ENCODE measurements at places on chromosomes 13 and 19.

DNA sequence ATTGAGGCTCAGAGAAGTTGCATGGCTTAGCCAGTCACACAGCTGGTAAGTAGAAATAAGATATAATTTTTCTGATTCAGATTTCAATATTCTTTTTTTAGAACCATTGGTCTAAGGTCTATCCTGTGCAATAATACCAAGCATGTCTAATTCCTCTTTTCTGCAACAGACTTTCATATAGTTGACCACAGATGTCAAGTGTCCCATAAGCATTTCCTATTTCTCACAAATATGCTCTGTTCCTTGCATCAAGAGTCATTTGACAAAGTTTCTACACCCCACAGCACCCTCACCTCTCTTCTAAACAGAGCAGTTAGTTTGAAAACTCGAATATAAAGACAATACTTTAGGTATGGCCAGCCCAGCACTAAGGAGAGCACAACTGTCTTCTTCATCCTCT is 26.8 kb upstream of the SACS start:
- DNase-seq: no peak

- DNase-seq: peak; percentile 87
Measured at GRCh38 chr19:44757057-44757734, 8.7 kb downstream of the BCL3 start.

- no peak for DNase-seq
Measured at GRCh38 chr19:14748601-14749000, 29.8 kb downstream of the ADGRE2 start.

DNA sequence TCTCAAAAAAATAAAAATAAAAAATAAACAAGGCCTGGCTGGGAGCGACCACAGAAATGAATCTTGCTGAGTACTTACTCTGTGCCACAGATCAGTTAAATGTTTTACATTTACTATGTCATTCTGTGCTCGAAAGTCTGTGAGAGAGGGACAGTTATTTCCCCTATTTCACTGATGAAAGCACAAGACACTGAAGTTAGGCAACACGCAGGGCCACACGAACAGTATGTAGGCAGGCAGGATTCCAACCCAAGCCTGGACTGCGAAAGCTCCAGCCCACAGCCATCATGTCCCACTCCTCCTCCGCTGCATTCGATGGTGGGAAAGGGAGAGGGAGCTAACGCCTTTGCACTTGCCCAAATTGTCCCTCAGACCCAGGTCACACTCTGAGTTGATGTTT is 34.2 kb downstream of the RUBCNL start:
- DNase-seq: no peak

DNA sequence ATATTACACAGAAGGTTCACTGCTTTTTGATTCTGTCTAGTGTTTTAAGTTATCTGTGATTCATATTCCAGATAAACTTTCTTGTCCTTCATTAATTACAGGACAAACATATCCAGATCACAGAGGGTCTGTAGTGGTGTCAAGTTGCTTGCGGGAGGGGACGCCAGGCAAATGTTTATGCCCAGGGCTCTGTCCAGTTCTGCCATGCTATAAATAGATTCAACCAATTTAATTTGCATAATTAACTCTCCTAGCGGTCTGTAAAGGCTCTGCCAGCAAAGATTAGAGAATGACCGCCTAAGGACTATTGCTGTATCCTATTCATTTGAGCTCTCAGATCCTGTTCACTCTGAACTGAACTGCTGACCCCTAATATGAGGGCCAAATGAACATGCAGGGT is 59.7 kb upstream of the TRPC4 start:
- DNase-seq: no peak

DNA sequence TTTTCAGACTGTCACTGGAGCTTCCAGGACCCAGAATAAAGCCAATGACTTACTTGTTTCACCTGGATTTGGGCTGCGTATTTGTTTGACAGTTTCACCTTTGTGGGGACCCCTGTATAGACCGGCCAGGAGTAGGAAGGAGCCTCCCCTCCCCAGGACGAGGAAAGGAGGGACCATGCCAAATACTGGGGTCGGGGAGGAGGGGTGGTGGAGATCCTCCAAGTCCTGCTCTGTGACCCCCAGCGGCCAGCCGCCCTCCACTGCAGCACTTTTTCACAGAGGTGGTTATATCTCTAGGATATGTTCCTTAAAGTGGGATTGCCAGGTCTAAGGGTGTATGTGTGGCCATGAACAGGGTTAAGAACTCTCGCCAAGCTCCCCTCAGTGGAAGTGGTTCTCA is 25.7 kb upstream of the ZNF492 start:
- DNase-seq: no peak

GRCh38 chr13:49653478-49653877 is 25.2 kb downstream of the ARL11 start:
- DNase-seq: no peak

DNA sequence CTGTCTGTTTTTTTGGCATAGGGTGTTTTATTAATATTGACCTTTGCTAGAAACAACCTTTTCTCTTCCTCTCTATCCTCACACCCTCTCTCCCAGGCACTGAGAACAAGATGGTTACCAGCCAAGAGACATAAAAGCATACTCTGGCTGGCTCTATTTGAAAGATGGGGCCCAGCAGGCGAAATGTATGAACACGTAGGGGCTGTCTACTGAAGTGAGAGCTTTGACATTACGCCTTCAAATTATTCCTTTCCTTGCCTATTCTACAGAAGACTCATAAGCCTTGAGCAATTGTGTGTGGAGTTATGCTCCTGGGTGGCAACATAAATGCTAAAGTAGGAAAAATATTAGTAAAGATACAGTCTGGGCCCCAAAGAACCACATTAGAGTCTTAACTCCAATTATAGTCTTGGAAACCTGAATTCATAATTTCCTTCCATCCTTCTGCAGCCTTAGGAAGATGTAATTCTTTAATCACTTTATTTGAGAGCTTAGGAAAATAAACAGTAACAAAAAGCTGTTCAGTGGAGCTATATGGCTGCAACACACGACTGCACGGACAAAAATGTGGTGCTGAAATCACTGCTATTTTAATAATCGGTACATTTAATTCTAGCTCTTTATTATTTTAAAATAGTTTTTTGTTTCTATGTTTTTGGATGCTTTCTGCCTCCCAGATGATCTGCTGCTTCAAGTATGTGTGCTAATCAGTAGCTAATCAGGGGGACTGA is 122.3 kb upstream of the RNF113B start:
- DNase-seq: no peak

DNA sequence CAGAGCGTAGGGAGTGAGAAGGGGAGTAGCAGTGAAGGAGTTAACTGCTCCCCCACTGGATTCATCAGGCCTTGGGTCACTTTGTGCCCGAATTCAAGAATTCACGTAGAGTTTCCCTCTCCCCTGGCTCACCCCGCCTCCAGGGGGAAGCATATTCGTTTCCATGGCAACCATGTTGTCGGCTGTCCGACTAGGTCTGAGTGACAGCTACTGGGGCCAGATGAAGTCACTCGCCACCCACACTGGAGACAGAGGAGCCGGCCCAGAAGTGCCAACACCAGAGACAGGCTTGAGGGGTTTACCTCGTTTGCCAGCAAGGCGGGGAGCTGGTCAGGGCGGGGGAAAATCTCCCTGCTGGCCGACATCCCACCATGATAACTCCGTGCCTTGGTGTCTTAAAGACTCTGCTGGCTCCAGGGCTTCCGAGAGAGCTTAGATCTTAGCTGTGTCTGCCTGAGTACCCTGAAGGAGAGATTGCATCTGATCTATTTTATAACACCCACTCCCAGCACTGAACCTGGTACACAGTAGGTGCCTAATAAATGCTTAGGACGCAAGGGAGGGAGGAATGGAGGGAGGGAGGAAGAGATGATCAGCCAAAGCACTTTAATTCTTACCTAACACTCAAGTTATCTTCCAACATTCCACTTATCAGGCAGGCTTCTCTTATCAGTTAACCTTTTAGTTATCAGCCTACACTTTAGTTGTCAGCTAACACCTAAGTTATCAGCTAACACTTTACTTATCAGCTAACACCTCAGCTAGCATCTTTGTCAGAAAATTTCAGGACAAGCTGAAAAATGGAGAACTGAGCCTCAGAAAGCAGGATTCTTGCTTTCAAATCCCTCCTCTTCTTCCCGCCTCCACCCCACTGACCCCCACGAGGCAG is 57.2 kb upstream of the ZNRF4 start:
- peak; percentile 20 for DNase-seq

DNA sequence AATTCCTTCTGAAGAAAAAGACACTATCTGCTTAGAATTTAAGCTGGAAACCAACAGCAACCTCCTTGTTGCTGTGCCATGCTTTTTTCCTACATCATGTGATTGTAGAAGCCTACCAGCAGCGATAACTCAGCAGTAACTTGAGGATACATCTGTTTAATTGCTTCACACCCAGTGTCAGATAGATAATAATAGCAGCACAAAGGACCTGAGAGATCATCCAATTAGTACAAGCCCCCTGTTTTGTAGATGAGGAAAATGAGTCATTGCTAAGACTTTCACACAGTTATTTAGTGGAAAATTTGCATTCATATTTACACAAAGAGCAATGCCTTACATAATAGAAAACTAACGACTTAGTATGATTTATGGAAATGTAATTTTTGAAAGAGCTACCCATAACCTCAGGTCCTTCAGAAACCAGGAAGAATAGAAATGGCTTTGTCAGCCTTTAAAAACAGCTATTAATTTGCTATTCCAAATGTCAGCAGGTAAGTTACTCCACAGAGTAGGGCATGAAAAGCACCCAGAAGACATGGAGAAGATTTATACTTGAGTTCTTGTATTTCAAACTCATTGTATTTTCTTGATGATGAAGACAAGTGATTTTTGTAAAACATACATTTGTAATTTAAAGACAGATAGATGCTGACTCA is 93.7 kb upstream of the SGCG start:
- no peak for DNase-seq

DNA sequence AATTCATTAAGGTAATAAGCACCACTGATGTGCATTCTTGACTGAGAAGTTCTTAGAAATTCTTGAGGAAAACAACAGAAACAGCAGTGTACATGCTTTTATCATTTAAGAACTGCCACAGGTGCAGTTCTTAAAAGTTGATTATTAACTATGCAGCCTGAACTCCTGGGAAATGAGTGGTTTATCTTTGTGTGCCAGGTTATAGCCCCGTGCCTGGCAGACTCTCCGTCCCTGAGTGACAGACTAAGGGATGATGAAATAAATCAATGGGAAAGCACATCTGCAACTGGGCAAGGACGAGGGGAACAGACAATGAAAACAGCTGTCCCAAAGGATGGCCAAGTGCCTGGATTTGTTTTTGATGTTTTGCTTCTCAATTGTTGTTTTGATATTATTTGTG is 84.4 kb upstream of the SPATA13 start:
- no peak for DNase-seq

- DNase-seq: peak; percentile 61
Measured at GRCh38 chr13:93727211-93728141, 500.9 kb downstream of the GPC6 start.

GRCh38 chr13:97252735-97253134 is 30.6 kb downstream of the MBNL2 start:
- no peak for DNase-seq
